ENCODE measurements at places on chromosomes 7 and 10.

DNA sequence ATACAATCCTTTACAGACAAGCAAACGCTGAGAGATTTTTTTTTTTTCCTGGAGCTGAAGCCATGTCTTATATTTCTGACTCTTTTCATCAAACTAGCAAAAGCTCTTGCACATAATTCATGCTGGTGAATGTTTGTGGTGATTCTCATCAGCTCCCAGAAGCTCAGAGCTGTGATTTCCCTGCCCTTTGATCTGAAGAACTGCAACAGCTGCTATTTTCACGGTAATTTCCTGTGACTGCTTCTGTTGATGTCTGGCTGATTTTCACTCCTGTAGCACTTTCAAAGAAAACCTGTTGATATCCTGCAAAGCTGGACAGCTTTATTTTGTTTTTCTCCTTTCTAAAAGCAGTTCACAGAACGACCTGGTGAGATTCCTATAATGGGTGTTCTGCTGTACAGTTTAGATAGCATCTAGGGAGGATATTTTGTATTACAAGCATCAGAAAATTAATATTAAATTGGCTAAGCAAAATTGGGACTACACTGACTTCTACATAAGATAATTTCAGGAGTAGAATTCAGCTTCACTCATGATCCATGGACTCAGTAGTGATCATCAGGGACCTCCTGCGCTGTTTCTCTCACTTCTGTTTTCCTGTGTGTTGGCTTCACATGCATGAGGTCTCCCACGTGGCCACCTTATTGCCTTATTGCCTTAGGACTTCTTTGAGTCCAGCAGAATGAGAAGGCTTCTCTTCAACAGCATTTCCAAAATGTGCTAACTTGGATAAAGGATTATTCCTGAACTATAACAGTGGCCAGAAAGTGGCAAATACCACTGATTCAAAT, 1111.6 kb upstream of the SORCS1 start:
- DNase-seq, result no peak

- DNase-seq, result no peak
These were observed 81.0 kb downstream of the CNOT4 start for GRCh38 chr7:135428879-135429278.

DNA sequence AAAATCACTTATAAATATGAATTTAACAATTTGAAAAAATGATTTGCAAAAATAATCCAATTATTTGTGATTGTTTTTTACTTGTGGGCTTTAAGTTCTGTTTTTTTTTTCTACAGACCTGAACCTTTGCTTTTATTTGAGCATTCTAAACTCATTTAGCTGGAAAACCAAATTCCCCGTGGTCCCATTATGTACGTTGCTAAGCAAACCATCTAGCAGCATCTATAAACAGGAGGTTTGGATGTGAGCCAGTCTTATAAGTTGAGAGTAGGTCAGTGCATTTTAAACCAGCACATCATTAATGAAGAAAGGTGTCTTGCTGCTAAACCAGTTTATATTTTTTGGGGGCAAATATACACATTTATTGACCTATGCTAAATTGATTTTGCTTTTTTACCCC, 77.3 kb downstream of the LRRN3 start:
- no peak for DNase-seq

GRCh38 chr10:128058106-128058749, 68.0 kb downstream of the MKI67 start:
- no peak for DNase-seq

DNA sequence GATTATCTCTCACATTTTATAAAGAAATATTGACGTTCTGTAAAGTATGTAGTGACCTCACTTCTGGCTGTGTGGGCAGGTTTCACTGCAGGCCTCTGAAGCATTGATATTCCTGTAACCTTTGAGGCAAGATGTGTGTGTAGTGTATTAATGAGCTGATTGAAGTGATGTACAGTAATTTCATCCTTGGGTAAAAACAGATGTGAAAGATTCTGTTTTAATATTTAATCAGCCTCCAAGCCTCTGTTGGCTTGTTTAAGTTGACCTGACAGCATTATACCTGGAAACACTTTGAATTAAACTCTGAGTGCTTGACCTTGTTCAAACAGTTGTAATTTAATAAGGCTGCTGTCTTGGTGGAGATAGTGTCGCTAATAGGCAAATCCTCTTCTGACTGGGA, 74.9 kb downstream of the KAT6B start:
- DNase-seq, result no peak

DNA sequence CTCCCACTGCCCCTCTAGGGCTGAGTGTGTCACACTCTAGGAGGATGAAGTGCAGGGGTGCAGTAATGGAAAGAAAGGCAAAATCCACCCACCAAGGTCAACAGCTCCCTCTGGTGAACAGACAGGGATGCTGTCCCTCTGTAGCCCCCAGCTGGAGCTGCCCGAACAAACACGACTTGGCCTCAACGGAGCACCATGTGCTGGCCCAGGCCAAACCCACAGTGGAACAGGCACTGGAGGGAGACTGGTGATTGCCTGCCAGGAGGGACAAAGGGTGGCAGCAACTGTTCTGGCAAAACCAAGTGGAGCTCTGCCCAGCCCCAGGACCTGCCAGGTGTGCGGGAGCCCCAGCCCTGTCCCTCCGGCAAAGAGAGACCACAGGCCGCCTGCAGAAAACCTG, 20.7 kb downstream of the PDIA4 start:
- no peak for DNase-seq

GRCh38 chr7:27462575-27463270, 200.0 kb downstream of the HIBADH start:
- DNase-seq, result no peak

GRCh38 chr7:38232502-38233366, 40.7 kb downstream of the TARP start:
- peak; percentile 34 for DNase-seq

GRCh38 chr10:31602541-31603234, 283.7 kb downstream of the ZEB1 start:
- DNase-seq, result no peak

DNA sequence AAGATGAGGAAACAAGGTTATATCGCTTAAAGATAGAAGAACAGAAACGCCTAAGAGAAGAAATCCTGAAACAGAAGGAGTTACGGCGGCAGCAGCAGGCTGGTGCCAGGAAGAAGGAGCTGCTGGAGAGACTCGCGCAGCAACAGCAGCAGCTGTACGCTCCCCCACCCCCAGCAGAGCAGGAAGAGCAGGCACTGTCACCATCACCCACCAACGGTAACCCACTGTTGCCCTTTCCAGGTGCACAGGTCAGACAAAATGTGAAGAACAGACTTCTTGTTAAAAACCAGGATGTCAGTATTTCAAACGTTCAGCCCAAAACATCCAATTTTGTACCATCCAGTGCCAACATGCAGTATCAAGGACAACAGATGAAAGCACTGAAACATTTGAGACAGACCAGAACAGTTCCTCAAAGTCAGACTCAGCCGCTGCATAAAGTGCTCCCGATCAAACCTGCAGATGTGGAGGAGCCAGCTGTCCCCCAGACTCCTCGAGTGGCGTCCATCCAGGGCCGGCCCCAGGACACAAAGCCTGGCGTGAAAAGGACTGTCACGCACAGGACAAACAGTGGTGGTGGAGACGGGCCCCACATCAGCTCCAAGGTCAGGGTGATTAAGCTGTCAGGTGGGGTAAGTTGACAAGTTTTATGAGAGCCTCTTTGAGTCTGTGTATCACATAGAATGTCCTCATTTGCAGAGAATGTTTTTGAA, 67.1 kb downstream of the SHH start:
- DNase-seq, result no peak

- DNase-seq, result no peak
These were observed 118.6 kb downstream of the ZMIZ1 start for GRCh38 chr10:79187121-79187940.

DNA sequence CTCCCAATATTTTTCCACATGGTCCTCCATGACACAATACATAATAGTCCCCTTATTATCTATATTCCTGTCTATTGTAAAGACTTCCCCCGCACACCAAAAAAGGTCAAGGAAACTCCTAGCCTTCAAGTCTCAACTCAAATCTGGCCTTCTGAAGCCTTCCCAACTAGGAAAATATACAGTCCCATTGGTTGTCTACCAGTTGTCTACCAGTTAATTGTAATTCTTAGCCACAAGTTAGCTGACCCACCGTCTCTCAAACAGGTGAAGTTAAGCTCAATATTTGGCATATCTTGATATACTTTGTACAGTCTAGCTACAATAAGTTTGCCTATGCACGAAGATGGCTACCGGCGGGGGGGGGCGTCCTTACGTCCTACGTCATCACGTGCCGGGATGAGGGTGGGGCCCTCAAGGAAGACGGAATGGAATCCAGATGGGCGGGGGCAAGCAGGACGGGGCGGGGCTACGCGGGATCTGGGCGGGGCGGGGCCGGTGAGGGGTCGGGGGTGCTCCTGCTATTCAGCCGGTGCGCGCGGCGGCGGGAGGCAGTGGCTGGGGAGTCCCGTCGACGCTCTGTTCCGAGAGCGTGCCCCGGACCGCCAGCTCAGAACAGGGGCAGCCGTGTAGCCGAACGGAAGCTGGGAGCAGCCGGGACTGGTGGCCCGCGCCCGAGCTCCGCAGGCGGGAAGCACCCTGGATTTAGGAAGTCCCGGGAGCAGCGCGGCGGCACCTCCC, at the start of gene AHR:
Gene AHR, plus strand, starts transcription at position 551 of the 738 bp plus-strand sequence. CDS start 613 bp downstream, outside the sequence.
- DNase-seq, result peak; percentile 80

GRCh38 chr10:133262696-133263095, 14.0 kb downstream of the ADAM8 start:
- no peak for DNase-seq

DNA sequence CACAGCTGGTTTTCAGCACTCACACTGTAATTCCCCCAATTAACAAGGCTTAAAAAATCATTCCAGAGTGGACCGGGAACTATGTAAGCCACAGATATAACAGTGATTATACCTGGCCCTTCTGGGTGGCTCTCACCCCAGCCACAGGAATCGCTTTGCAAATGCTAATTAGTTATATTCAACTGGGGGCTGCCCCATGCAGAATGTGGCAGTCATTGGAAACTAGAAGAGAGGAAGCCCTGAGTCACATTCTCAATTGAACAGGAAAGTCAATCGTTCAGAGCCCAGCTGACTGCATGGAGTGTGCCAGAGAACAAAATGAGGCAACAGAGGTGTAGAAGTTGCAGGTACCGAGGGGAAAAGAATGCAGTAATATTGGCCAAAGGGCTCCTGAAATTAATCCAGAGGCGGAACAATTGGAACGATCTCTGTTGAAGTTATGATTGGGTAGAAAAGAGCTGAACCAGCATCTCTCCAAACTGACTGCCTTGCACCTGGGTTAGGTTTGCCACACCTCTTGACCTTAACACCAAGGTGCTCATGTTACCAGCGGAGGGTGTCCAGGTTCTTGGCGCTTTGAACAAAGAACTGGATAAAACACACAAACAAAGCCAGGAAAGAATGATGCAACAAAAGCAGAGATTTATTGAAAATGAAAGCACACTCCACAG, 909.7 kb upstream of the AUTS2 start:
- DNase-seq, result no peak

- no peak for DNase-seq
These were observed 64.9 kb downstream of the ZNF92 start for GRCh38 chr7:65438598-65438997.

DNA sequence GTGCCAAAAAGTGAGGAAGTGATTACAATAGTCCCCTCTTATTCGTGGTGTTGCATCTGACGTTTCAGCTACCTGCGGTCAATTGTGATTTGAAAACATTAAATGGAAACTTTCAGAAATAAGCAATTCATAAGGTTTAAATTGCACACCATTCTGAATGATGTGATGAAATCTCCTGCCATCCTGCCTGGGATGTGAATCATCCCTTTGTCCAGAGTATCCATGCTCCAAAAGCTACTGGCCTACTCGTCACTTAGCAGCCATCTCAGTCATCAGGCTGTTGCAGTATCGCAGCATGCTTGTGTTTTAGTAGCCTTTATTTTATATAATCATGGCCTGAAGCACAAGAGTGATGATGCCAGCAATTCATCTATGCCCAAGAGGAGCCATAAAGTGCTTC, 97.7 kb upstream of the CDCA7L start:
- DNase-seq, result no peak

- peak; percentile 13 for DNase-seq
These were observed 43.2 kb downstream of the BTRC start for GRCh38 chr10:101397140-101397539.

DNA sequence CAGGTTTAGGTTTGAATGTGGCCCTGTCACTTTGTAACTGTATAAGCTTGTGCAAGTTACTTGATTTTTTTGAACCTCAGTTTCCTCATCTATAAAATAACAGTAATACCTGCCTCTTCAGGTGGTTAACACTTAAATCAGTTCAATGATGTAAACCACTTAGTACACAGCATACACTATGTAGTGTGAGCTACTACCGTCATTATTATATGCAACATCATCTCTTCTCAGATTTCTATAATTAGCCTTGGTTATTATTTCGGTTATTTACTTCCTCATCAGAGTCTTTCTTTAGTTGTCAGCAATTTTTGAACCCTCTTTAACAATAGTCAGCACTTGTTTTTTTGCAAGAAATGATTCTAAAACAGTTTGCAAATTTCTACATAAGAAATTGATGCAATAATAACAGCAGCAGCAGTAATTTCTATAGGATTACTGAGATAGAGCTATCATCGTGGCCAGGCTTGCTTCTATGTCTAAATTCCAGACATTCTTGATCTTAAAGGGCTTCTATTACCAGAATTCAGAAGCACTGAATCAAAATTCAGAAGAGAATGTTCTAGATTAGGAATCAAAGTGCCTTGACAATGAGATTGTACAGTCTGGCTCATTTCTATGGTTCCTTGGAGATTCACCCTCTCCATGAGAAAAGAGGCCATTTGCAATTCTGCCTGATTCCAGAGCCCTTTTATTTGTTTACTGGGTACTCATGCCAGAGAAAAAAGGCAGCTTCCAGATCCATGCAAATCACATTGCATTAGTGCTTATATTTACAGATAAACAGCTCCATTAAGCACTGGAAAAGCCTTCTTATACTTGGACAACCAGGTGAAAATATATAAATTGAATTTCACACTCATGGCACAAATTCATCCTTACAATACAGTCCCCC, 25.0 kb upstream of the WDR11 start:
- no peak for DNase-seq

DNA sequence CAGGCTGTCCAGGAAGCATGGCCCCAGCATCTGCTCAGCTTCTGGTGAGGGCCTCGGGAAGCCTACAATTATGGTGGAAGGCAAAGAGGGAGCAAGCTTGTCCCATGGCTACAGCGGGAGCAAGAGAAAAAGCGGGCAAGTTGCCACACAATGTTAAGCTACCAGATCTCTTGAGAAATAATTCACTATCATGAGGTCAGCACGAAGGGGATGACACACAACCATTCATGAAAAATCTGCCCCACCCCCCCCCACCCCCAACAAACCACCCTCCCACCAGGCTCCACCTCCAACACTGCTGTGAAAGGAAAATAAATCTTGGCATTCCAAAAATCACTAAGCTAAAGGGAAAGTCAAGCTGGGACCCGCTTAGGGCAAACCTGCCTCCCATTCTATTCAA, 545.8 kb upstream of the NRP1 start:
- no peak for DNase-seq

DNA sequence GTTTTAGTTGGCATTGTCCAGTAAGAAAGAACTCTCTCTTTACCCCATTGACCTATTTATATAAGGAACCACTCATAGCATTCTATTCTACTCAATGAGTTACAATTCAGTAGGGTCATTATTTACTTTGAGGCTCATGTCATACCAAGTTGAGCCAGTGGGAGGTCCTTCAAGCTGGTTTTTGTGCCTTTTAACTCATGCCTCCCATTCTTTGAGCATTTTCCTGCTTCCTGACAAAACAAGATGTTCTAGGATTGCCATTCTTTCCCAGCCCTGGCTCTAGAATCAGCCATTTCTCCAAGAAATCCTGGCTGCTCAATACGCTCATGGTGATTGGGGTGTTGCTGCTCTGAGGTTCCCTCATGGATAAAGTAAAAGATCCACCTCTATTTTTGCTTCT, 250.1 kb downstream of the ABCA13 start:
- DNase-seq, result no peak

- no peak for DNase-seq
These were observed 57.9 kb upstream of the GTF2IRD1 start for GRCh38 chr7:74395745-74396311.
